Esophagus muscularis mucosa (tissue), 4 donors: ENCODE measurements at places on chromosomes 1 and 21. TPM values are rescaled to one million over a fixed set of nuclear protein-coding genes. Genes with fewer than 3 reads are reported as not detected.

- H3K4me1 ChIP-seq: peaks cover 49% of the 10 kb centered on the region
- no peaks in the 10 kb centered on the region for H3K36me3 ChIP-seq
- H3K4me3 ChIP-seq: peak overlapping the region; percentile 71
- DNase-seq: no peak
- no peak overlapping the region for H3K27ac ChIP-seq
These were observed 7.6 kb downstream of the EFNA3 start for GRCh38 chr1:155086128-155086741.

DNA sequence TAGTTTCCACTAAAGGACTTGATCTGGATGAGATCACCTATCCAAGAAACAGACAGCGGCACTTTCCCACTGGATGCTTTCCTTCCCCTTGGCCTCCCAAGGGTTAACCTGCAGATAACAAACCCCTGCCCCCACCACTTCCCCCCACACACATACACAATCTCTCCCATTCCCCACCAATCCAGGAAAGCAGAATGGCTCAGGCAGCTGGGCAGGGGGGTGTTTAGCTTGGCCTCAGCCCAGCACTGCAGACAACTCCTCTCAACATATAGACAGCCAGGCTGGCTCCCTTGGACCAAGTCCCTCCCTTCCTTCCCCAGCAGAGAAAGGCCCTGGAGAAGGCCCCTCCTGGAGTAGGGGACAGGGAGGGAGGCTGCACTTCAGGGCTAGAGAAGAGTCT, 24.6 kb downstream of the PLEKHA6 start:
- H3K36me3 ChIP-seq: no peaks in the 10 kb centered on the region
- H3K4me1 ChIP-seq: peaks cover 37% of the 10 kb centered on the region
- H3K27me3 ChIP-seq: peaks cover 67% of the 10 kb centered on the region

- H3K27ac ChIP-seq: no peak overlapping the region
- no peak overlapping the region for H3K4me3 ChIP-seq
- H3K36me3 ChIP-seq: no peaks in the 10 kb centered on the region
- H3K4me1 ChIP-seq: no peaks in the 10 kb centered on the region
- no peaks in the 10 kb centered on the region for H3K27me3 ChIP-seq
- no peak for DNase-seq
These were observed 12.1 kb upstream of the PDC start for GRCh38 chr1:186473047-186473446.

Gene GLIS1
- total RNA-seq: not detected

Gene TP73
- not detected for total RNA-seq
